ENCODE measurements at places on chromosomes 6 and 20.

- DNase-seq: no peak
Observed at GRCh38 chr6:48961781-48962415, 501.2 kb downstream of the MMUT start.

- no peak for DNase-seq
Observed at GRCh38 chr6:130503146-130503545, 137.3 kb downstream of the TMEM200A start.

DNA sequence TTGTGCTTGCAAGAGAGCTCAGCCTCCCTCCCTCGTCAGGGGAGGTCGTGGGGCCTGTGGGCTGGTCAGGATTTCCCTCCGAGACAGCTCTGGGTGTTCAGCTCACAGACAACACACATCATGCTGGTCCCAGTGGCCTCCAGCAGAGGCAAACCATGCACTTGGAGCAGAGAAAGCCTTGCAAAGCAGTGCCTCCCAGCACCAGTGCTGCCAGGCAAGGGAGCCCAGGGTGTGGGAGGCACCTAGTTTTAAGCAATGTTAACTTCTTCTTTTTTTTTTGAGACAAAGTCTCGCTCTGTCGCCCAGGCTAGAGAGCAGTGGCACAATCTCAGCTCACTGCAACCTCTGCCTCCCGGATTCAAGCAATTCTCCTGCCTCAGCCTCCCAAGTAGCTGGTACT lies 34.0 kb upstream of the INSM1 start:
- no peak for DNase-seq

GRCh38 chr20:49769048-49769581 lies 43.5 kb upstream of the SLC9A8 start:
- no peak for DNase-seq

GRCh38 chr6:7445101-7445500 lies 55.5 kb downstream of the RIOK1 start:
- DNase-seq: no peak

DNA sequence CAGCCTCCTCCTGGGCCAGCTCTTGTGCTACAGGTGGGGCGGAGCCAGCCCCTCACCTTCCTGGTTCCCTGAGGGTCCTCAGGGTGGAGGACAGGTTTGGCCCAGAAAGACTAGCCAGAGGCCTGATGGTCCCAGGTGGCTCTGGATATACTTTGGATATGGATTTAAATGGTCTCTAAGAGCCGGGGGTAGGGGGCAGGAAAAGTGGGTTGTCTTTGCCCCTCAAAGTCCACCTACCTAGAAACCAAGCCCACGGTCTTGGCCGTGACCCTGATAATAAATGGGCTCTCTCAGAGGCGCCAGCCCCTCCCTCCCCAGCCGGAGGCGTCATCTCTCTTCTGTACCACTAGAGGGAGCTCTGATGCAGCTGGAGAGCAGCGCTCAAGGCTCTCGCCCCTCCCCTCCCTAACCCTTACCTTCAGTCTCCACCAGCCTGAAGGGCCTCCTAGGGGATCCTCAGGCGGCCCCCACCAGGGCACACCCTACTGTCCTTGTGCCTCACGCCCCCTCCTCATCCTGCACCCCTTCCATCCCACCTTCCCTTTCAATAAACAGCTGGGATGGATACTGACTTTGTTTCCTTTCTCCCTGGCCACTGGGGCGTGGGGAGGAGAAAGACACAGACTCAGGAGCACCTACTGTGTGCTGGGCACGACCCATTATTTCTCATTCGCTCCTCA lies 7.5 kb downstream of the NRSN2 start:
- peak; percentile 87 for DNase-seq

- peak; percentile 83 for DNase-seq
Observed at GRCh38 chr6:26234421-26235301, 130.3 kb upstream of the BTN3A2 start.

GRCh38 chr20:33124261-33124660 lies 43.7 kb upstream of the BPIFA2 start:
- no peak for DNase-seq

DNA sequence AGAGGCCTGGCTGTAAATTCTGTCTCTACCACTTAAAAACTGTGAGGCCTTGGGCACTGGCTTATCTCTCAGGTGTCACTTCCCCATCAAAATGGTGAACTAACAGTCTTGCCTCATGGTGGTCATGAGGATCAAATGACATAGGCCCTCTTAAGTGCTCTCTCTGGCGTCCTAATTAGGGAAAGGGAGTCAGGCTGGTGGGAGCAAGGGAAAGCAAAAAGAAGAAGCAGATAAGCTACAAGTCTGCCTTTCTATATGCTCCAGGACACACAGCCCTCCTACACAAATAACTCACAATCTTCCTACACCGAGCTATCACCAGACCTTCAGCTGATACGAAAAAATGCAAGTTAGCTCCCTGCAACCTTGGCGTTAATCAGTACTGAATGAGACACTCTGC lies 19.5 kb upstream of the SLC22A16 start:
- DNase-seq: no peak

DNA sequence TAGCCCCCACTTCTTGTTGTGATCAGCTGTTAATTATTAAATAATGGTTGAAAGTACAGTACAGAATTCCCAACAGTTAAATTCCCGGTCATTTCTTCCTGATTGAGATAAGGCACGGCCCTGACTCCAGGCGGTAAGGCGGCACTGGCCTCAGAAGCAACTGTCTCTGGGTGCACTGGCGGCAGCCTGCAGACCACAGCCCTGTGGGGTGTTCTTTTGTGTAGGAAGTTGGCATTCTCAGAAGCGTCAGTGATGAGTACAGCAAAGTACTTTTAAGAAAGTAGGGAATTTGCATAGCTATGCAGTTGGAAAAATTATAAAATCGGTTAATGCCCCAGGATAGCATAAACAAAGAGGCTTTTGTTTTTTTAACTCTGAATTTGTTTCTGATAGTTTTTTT lies 50.5 kb downstream of the SAMD5 start:
- no peak for DNase-seq

DNA sequence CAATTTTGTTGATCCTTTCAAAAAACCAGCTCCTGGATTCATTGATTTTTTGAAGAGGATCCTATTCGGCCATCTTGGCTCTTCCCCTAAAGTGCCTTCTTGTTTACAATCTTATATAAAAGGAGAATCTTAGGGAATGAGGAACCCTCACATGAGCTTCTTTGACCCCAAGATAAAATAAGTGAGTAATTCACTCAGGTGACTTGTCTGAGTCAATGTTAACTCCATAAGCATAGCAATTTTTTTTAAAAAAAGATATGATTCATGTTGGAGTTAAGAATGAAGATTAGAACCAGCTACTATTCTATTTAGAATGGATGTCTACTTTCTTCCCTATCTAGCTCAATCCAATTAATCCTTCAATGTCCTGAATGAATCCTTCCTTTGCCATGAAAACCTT lies 21.0 kb downstream of the WASF1 start:
- no peak for DNase-seq

GRCh38 chr6:150202404-150202803 lies 59.6 kb downstream of the PPP1R14C start:
- DNase-seq: no peak

DNA sequence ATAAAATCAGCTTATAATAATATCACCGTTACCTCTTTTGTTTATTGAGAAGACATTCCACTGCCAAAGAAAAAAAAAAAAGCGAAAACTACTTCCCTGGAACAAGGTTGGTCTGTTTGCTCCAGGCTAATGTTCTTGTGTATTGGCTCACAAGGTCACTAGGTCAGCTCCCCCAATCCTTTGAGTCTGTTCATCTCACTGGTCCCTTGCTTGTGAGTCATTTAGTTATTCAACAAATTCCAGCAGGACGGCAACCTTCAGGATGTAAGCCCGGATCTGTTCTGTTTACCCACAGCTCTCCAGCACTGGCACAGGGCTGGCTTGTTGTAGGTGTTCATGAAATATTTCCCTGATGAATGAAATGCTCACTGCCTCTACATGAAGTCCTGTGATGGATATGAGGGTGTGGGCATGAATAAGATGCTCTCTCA lies 3.3 kb downstream of the ARHGAP40 start:
- DNase-seq: no peak

DNA sequence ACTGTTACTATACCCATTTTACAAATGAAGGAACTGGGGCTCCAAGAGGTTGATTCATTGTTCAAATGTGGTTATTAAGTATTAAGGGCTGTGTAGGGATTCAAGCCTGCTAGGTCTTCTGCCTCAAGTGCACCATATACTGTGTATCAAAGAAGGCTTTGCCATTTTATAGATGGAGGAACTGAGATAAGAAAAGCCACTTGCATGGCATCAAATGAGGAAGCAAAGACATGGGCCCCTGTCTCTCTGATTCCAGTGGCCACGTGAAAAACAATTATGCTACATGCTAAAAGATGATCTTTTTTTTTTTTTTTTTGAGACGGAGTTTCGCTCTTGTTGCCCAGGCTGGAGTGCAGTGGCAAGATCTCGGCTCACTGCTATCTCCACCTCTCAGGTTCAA lies 67.0 kb downstream of the TMEM200A start:
- no peak for DNase-seq

GRCh38 chr6:41546475-41546865 lies 289 bp downstream of the FOXP4 start:
- DNase-seq: peak; percentile 20

- peak; percentile 77 for DNase-seq
Observed at GRCh38 chr20:34824806-34825529, 483 bp downstream of the NCOA6 start.

DNA sequence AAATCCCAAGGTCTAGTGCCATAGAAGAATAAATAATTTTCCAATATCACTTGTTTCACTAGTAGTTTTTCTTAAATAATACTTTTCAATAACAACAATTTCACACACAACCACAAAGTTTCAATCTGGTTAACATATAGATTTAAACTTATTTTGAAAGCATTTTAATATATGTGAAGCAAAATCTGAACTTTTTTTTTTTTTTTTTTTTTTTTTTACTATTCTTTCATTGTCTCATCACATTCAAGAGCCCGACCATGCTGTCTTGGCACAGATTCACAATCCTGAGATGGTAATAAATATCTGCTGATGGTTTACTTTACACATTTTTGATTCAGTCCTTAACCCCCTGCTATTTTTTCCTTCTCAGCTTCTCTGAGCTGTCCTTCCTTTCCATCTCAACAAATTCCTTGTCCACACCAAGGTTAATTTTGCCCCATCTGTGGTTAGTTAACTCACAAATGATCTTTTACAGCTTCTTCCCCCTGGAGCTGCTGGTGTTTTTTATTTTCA lies 262.8 kb downstream of the TMEM242 start:
- no peak for DNase-seq

DNA sequence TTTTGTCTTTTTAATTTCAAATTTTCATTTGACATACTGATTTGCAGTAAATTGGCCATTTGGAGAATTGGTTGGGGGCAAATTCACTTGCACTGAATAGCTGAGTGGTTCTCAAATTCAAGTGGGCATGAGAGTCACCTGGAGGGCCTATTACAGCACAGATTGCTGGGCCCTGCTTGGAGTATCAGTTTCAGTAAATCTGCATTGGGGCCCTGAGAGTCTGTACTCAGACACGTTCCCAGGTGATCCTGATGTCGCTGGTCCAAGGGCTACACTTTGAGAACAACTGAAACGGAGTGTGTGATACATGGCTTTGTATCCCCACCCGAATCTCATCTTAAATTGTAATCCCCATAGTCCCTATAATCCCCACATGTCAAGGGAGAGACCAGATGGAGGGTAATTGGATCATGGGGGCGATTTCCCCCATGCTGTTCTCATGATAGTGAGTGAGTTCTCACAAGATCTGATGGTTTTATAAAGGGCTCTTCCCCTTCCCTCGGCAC lies 115.9 kb downstream of the KLHL32 start:
- DNase-seq: no peak

DNA sequence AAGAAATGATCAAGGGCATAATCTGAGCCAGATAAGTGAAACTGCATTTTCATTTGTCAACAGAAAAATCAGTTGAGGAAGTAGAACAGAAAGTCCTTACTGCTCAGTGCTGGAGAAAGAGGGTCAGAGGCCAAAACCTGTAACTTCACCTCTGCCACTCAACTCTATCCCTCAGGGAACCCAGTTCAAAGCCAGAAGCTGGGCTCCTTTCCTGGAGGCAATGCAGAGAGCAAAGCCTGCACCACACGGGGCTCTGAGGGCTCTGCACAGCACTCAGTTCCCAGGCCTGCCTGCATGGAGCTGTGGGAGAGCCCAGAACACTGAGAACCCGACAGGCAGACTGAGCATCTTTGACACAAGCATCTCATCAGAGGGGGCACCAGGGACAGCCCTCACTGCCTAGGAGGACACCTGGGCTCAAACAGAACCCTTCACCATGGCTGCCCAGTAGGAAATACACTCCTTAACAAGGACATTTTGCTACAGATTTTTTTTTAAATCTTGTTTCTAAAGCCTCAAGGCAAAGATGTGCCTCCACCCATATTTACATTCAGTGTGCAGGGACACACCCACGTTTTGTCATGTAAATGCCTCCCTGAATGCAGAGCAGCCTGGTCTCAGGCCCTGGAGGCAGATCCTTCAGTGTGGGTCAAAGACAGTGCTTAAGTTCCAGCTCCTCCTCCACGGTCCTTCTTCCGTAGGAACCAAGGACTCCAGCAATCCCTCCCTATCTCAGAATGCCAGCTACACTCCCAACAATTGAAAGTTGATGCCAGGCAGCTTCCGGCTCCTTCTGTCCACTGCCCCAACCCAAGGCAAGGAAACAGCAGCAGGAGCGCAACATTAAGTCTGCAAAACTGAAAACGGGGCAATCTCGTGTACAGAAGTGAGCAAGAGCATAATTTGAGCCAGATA lies 6.6 kb downstream of the RNASET2 start:
- DNase-seq: peak; percentile 31

- DNase-seq: no peak
Observed at GRCh38 chr6:110564703-110565421, 88.4 kb upstream of the SLC22A16 start.

GRCh38 chr6:81693266-81693665 lies 59.2 kb downstream of the TENT5A start:
- no peak for DNase-seq

- no peak for DNase-seq
Observed at GRCh38 chr6:126682440-126682839, 342.5 kb downstream of the CENPW start.

- DNase-seq: no peak
Observed at GRCh38 chr20:62321521-62321948, 18.7 kb downstream of the ADRM1 start.

DNA sequence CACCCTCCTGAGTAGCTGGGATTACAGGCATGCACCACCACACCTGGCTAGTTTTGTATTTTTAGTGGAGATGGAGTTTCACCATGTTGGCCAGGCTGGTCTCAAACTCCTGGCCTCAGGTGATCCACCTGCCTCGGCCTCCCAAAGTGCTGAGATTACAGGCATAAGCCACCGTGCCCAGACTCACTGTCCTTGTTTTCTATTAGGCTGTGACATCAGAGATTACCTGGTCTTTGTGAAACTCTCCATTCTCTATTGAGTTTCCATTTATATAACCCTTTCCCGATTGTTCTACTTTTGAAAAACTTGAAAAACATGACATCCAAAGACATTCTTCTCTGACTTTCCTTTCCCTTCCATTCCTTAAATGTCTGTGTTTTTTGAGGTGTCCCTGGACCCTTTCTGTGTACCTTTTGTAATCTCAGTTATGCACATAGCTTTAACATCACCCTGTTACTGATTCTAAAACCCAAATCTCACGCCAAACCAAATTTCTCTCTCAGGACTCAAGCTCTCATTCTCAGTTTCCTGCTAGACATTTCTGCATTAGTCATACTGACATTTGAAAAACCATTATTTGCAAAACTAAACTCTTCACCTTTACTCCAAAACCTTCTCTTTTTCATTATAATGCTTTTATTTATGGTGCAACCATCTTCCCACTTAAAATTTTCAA lies 137.0 kb downstream of the KHDC1L start:
- DNase-seq: no peak

- peak; percentile 8 for DNase-seq
Observed at GRCh38 chr6:36290668-36291620, 21.1 kb downstream of the PNPLA1 start.

- peak; percentile 31 for DNase-seq
Observed at GRCh38 chr6:15879371-15880261, 216.8 kb upstream of the DTNBP1 start.

GRCh38 chr20:32278199-32278643 lies 770 bp downstream of the KIF3B start:
- peak; percentile 19 for DNase-seq
